Vagina (tissue), 2 donors: ENCODE measurements at places on chromosomes 1 and 21.

DNA sequence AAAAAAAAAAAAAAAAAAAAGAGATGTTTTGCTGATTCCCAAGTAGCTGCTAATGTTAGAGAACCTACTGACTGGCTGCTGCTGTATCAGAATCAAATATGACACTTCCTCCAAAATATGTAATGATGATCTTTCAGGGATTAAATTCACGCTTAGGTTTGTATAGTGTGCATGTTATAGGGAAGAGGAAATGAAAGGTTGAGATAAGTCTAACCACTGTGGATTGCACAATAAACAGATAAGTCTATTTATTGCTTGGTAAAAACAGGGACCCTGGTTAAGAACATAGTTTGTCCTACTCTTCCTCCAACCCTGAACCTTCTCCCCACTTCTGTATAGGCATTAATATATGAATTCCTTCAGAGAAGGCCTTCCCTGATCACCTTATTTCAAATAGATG lies 13.2 kb downstream of the RC3H1 start:
- DNase-seq = no peak
- no peak overlapping the region for H3K27ac ChIP-seq
- no peaks in the 10 kb centered on the region for H3K36me3 ChIP-seq
- no peaks in the 10 kb centered on the region for H3K27me3 ChIP-seq
- peaks cover 55% of the 10 kb centered on the region for H3K4me1 ChIP-seq

DNA sequence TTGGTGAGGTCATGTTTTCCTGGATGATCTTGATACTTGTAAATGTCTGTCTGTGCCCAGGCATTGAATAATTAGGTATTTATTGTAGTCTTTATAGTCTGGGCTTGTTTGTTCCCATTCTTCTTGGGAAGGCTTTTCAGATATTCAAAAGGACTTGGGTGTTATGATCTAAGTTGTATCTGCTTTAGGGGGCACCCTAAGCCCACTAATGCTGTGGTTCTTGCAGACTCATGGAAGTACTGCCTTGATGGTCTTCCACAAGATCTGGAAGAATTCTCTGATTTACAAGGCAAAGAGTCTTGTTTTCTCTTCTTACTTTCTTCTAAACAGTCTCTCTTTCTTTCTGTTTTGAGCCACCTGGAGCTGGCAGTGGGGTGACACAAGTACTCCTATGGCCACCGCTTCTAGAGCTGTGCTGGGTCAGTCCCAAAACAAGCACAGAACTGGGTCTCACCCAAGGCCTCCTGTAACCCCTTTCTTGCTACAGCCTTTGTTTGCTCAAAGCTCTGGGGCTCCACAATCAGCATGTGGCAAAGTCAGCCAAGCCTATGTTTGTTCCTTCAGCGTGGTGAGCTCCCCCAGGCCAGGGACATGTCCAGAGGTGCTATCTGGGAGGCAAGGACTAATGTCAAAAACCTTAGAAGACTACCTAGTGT lies 12.6 kb downstream of the VN1R5 start:
- no peaks in the 10 kb centered on the region for H3K4me1 ChIP-seq
- no peaks in the 10 kb centered on the region for H3K27me3 ChIP-seq
- no peak overlapping the region for H3K27ac ChIP-seq
- no peak overlapping the region for H3K4me3 ChIP-seq
- no peaks in the 10 kb centered on the region for H3K36me3 ChIP-seq
- no peak for DNase-seq

GRCh38 chr1:31814631-31815306 lies 1.1 kb downstream of the SPOCD1 start:
- no peak overlapping the region for H3K27ac ChIP-seq
- peak; percentile 90 for DNase-seq
- no peaks in the 10 kb centered on the region for H3K36me3 ChIP-seq
- H3K4me3 ChIP-seq = no peak overlapping the region

GRCh38 chr1:236365999-236366570 lies 28.0 kb upstream of the EDARADD start:
- H3K4me3 ChIP-seq = no peak overlapping the region
- H3K36me3 ChIP-seq = no peaks in the 10 kb centered on the region
- H3K4me1 ChIP-seq = no peaks in the 10 kb centered on the region
- no peaks in the 10 kb centered on the region for H3K27me3 ChIP-seq

DNA sequence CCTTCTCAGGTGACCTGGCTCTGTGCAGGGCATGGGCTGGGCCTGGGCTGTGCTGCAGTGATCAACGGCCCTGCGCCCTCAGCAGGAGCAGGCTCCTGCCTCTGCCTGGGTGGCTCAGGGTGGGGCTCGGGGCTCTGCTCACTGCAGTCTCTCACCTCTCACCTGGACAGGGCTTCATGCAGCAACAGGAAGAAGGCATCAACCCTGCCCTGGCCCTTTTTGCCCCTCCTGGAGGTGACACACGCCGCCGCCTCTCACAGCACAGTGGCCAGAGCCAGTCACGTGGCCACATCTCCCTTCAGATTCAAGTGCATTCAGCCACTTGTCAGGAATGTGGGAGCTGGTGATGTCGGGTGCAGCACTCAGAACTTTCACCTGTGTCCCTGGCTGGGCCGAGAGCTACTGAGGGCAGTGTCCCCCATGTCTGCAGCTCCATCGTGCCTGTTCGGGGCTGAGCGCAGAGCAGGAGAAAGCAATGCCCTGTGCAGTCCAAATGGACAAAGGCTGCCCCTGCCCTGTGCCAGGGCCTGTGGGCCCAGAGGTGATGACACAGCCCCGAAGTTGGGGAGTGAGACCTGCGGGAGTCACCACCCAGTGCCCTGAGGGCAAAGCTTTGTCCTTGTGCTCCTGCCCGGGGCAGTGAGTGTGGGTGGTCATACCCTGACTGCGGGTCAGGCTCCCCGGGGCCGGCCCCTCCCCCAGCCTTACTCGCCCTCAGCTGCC lies 314.0 kb downstream of the PTPRU start:
- H3K4me1 ChIP-seq = no peaks in the 10 kb centered on the region
- H3K4me3 ChIP-seq = no peak overlapping the region
- H3K36me3 ChIP-seq = no peaks in the 10 kb centered on the region
- H3K27me3 ChIP-seq = no peaks in the 10 kb centered on the region
- DNase-seq = no peak
- H3K27ac ChIP-seq = no peak overlapping the region

GRCh38 chr1:227855687-227856086 lies 40.2 kb downstream of the PRSS38 start:
- no peaks in the 10 kb centered on the region for H3K4me1 ChIP-seq
- H3K27me3 ChIP-seq = no peaks in the 10 kb centered on the region
- H3K27ac ChIP-seq = no peak overlapping the region
- H3K4me3 ChIP-seq = no peak overlapping the region
- no peaks in the 10 kb centered on the region for H3K36me3 ChIP-seq

DNA sequence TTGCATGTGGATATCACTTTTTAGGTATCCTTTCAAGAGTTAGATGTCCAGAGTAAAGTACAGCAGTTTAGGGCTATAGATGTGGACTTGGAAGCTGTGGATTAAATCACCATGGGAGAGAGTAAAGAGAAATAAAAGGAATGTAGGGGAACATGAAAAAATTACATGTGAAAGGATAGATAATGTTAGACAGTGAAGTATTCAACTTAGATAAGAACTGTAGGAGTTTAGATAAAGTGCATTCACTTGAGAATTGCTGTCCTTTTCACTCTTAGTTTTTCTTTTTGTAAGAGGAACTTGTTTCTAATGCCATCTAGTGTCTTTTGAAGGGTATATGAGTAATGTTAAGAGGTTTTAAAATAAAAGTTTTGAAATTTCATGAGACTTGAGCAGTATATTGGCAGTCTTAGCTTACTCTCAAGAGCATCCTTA lies 40.1 kb downstream of the MAST2 start:
- H3K4me3 ChIP-seq = no peak overlapping the region
- no peak overlapping the region for H3K27ac ChIP-seq
- no peak for DNase-seq
- no peaks in the 10 kb centered on the region for H3K36me3 ChIP-seq
- no peaks in the 10 kb centered on the region for H3K27me3 ChIP-seq
- H3K4me1 ChIP-seq = peaks cover 5% of the 10 kb centered on the region

DNA sequence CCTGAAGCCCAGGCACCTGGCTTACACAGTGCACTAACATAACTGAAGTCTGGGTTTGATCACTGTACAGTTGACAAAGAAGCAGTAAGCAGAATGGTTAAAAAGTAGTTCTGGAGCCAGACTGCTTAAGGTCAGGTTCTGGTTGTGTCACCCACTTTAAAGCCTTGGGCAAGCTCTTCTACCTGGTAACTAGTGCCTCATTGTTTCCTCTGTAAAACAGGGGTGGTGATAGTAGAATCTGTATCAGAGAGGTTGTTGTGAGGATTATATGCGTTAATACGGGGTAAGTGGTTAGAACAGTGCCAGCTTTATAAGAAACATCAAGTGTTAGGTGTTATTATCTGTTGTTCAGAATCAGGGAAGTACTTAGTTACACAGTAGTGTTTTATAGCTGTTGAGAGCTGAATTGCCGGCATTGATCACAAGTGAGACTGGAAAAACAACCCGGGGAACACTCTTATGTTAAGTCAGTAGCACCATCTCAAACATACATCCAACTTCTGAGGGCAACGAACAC lies 3.7 kb downstream of the BACH1 start:
- no peaks in the 10 kb centered on the region for H3K27me3 ChIP-seq
- peaks cover 83% of the 10 kb centered on the region for H3K4me1 ChIP-seq
- peak overlapping the region; percentile 28 for H3K27ac ChIP-seq
- DNase-seq = no peak
- H3K36me3 ChIP-seq = no peaks in the 10 kb centered on the region

DNA sequence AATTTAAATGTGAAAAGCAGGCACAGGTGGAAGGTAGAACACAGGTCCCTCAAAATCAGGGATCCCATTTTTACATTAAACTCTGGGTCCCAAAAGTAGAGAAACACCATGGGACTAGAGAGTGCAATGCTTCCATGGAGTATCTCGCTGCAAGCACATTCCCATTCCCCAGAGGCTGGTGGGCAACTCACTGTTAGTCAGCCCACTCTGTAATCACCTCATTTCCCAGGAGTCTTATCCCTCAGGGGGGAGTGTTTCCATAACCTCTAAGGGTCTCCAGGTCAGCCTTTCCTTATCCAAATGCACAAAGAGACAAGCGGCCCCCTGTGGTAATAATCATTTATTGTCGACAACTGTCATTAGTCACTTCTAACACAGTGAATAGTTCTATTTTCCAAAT lies 490.1 kb upstream of the LRRC7 start:
- no peak for DNase-seq
- H3K36me3 ChIP-seq = no peaks in the 10 kb centered on the region
- no peaks in the 10 kb centered on the region for H3K4me1 ChIP-seq
- no peaks in the 10 kb centered on the region for H3K27me3 ChIP-seq

GRCh38 chr1:185404291-185404690 lies 87.2 kb upstream of the IVNS1ABP start:
- H3K4me3 ChIP-seq = peak overlapping the region; percentile 28
- no peaks in the 10 kb centered on the region for H3K36me3 ChIP-seq
- H3K4me1 ChIP-seq = peaks cover 22% of the 10 kb centered on the region

GRCh38 chr1:101174722-101175121 lies 62.1 kb upstream of the S1PR1 start:
- no peak for DNase-seq
- H3K4me3 ChIP-seq = no peak overlapping the region
- H3K4me1 ChIP-seq = no peaks in the 10 kb centered on the region
- no peak overlapping the region for H3K27ac ChIP-seq
- H3K36me3 ChIP-seq = no peaks in the 10 kb centered on the region
- H3K27me3 ChIP-seq = no peaks in the 10 kb centered on the region

DNA sequence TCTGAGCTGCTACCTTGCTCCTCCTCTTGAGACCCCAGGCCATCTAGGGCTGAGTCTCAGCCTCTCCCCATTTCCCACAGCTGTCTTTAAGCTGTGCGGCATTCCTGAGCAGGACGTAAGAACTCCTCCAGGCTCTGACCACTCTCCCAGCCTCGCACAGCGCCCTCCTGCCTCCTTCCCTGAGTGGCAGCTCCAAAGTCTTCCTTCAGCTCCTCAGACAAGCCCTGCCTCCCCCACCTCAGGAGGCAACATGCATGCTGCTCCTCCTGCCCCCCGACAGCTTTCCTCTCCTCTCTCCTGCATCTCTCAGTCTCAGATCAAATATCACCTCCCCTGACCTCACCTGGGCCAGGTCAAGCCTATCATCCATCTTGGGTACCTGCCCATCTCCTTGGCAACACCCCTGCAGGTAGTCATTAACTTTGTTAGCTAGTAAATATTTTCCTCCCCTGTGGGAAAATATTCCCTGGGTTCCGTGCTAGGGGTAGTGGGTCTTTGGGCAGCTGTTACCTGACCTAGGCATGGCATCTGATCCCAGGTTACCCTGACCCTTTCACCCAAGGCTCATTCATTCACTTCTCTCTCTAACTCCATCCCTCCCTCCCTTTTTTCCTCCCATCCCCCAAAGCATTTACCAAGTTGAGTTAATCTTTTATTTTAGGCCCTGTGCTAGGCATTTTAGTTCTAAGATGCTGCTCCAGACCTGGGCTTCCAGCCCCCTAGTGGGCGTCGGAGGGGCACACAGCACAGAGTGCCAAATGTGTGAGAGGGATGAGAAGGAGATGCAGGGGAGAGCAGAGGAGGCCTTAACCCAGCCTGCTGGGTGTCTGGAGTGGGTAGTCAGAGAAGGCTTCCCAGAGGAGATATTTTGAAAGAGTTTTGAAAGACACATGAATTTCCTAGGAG lies 419.9 kb downstream of the PTPRU start:
- H3K36me3 ChIP-seq = no peaks in the 10 kb centered on the region
- peak; percentile 64 for DNase-seq
- no peak overlapping the region for H3K4me3 ChIP-seq
- H3K27ac ChIP-seq = no peak overlapping the region
